ENCODE measurements at places on chromosomes 16 and 17.

DNA sequence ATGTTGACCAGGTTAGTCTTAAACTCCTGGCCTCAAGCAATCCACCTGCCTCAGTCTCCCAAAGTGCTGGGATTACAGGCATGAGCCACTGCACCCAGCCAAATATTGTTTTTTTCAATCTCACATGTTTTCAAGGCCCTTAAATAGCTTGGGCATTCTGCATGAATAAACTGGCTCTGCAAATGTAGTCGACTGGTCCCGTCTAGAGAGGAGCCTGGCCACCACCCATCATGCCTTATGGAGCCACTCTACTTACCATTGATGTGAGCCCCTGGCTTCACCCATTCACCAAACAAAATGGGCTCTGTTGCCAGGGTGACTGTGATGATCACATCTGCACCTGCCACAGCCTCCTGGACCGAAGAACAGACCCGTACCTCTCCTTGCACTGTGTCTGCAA is 10.8 kb downstream of the CRYM start:
- DNase-seq, result no peak

DNA sequence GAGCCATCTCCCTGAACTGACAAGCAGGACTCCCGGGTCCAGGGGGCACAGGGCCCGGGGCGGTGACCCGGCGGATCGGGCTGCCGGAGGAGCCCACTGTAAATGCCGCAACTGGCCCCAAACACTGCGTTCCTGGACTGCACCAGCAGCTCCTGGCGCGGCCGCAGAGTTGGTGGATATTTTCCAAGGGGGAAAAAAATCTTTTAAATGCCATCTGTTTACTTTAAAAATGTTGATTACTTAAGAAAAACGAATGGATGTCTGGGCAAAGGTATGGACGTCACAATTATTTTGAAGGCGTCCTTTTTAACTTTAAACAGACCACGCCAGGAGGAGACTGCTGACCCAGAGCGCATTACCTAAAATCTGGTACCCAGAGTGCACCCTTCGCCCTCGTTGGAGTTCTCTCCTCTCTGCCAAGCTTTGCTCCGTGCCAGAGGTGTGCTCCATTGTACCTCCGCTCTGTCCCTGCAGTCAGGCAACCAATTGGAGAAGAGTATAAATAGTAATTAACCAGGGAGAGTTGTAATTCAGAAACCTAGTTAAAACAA is 3.4 kb downstream of the HS3ST3B1 start:
- DNase-seq, result no peak

DNA sequence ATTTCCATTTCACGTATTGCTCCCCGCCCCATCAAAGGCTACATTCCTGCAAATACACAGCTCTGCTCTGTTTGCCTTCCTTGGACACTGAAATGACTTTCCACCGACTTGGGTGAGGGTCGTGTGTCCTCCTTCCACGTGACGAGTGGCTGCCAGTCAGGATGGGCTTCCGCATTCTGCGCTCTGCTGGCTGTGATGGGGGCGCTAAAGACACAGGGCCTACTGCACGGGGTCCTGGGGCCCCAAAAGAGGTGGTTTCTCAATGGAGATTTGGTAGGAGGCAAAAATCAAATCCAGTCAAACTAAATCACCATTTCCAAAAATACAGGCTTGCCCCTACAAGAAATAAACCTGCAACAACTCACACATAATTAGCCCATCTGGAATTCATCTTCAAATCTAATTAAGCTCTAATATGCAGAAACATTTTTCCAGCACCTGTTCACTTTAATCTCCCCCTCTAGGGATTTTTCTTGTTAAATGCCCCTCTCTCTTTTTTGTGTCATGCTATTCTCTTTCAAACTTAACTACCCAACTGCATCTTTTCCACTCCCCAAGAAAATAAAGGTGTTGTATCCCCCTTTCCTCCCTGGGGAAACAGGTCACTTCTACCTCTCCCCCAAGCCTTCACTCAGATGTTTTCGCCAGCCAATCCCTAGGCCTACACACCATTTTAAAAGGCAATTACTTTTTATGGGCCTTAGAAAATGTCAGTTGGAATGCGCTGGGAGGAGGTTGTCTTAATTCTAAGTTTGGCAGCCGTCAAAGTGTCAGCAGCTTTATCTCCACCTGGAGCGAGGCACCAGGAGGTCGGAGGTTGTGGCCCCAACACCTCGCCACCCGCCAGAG is 21.9 kb upstream of the FAAP100 start:
- DNase-seq, result no peak

GRCh38 chr17:81582341-81582740 is 30.2 kb upstream of the FAAP100 start:
- DNase-seq, result no peak

GRCh38 chr17:67582673-67583081 is 135.1 kb upstream of the NOL11 start:
- DNase-seq, result no peak

DNA sequence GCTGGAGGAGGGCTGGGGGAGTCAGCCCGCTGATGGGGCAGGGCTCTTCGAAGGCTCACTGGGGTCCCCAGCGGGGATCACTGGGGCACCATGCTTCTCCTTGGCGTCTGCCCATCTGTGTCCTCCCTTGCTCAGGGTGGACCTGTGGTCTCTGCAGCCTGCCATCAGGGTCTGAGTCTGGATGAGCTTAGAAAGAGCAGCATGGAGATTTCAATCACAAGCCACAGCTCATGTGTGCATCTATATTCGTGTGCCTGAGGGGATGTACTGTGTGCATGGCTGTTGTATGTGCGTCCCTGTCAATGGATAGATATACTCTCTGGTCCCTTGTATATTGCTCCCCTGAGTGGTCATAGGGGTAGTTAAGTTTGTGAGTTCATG is 126.6 kb upstream of the SDK2 start:
- DNase-seq, result no peak

GRCh38 chr17:81401723-81402529 is 6.7 kb downstream of the BAHCC1 start:
- no peak for DNase-seq

Data from activated T-cell treated with anti-CD3 and anti-CD28 coated beads, Interleukin-2, amount 50 U/mL, for 1 hour (primary cell).